ENCODE measurements at places on chromosomes 2 and 18. TPM values are rescaled to one million over a fixed set of nuclear protein-coding genes. Genes with fewer than 3 reads are reported as not detected.

OTOF gene
- total RNA-seq = not detected

FNDC4 gene
- 18.3 TPM for total RNA-seq

PSMA8 gene
- total RNA-seq = not detected

LRRC30 gene
- total RNA-seq = not detected

Measured in fibroblast of lung (primary cell).